ENCODE measurements at places on chromosomes 12 and 14. TPM values are rescaled to one million over a fixed set of nuclear protein-coding genes. Genes with fewer than 3 reads are reported as not detected.

DNA sequence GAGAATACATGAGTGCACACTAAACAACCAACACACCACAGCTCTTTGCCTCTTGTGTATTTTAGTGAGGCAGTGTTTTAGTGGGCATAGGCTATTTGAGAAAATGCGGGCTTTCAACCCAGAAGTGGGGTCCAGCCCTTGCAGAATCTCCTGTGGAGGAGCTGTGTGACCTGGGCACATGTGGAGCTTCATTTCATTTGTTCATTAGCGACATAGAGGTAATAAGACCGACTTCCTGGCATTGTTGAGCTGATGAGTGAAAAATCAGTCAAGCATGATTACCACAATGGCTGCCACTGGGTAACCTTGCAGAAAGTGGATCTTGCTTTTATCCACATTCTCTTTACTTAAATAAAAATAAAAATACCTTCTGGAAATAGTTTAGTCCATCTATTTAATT, 923.5 kb downstream of the BCL11B start:
- H3K4me1 ChIP-seq: no peaks in the 10 kb centered on the region
- no peak overlapping the region for H3K27ac ChIP-seq

DNA sequence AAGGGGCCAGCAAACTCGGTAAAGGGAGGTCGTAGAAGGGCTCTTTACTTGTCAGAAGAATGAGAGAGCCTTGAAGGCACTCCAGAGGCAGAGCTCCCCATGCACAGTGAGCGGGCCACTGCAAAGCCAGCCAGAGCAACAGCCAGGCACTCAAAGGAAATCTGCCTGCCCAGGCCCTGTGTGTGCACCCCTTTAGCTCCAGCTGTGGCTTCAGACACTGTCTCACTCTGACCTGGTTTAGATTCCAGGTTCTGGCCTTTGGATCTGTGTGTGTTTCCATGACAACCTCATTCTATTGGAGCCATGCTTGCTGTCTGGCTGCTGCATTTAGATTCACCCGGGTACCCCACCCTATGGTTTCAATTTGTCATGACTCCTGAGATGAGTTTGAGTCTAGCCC, 170.3 kb downstream of the CAPZA3 start:
- no peaks in the 10 kb centered on the region for H3K4me1 ChIP-seq
- H3K27me3 ChIP-seq: no peaks in the 10 kb centered on the region
- H3K27ac ChIP-seq: no peak overlapping the region
- H3K36me3 ChIP-seq: no peaks in the 10 kb centered on the region
- no peak for DNase-seq
- no peak overlapping the region for H3K4me3 ChIP-seq

GRCh38 chr12:75738486-75738885, 227.1 kb upstream of the KRR1 start:
- H3K36me3 ChIP-seq: no peaks in the 10 kb centered on the region
- H3K27me3 ChIP-seq: no peaks in the 10 kb centered on the region
- no peak overlapping the region for H3K27ac ChIP-seq
- no peak for DNase-seq
- H3K4me3 ChIP-seq: no peak overlapping the region
- H3K4me1 ChIP-seq: no peaks in the 10 kb centered on the region

GRCh38 chr12:109737126-109737525, 23.5 kb downstream of the FAM222A start:
- H3K4me3 ChIP-seq: no peak overlapping the region
- H3K27me3 ChIP-seq: no peaks in the 10 kb centered on the region
- no peak overlapping the region for H3K27ac ChIP-seq
- peaks cover 11% of the 10 kb centered on the region for H3K4me1 ChIP-seq

GRCh38 chr12:3723916-3724805, 28.7 kb downstream of the CRACR2A start:
- H3K4me3 ChIP-seq: no peak overlapping the region
- no peaks in the 10 kb centered on the region for H3K36me3 ChIP-seq
- no peak for DNase-seq
- no peaks in the 10 kb centered on the region for H3K4me1 ChIP-seq
- no peaks in the 10 kb centered on the region for H3K27me3 ChIP-seq

Gene IGF1
- not detected for total RNA-seq

Measured in H1 (cell line).